Karpas-422 (cell line): ENCODE measurements at places on chromosomes 13 and 19.

DNA sequence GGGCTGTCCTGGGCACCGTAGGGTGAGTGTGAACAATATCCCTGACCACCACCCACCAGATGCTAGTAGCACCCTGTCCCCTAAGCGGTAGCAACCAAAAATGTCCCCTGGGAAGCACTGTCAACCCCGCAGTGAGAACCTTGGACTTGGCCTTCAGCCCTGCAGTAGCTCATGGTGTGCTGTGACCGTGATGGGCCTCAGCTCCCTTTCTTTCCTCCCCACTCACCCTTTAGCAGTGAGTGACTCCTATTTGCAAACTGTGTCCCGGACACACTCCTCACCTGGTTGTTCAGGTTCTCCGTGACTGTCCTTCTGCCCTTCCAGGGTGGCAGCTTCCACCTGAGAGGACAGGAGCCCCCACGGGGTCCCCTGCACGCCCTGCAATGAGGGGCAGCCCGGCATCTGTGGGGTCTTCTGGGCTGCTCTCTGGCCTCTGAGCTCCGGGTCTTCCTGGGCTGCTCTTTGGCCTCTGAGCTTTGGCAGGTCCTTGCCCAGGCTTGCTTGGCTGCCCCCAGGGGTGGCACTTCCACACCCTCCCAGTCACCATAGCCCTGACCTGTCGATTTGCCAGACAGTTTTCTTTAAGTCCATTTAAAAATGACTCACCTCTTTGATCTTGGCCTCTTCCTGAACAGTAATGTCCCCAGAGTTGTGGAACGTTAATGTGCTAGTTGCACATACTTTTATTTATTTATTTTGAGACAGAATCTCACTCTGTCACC, 3.8 kb downstream of the KDM4B start:
- no peak for DNase-seq

DNA sequence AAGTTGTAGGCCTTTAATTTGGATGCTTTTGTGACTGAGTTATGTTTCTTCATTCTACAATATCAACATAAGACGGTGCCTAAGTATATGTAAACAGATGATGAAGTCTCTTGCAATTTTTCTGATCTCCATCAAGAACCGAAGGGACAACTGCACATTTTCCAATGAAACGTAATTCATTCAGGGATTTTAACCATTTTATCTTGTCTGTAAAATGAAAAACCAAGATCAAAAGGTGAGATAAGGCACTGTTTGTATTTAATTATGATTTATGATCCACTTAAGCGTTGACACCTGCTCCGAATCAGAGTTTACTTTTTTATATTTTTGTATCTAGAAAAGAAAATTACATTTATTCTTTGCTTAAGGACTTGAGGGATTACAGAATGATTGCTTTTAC, 556.8 kb upstream of the ARGLU1 start:
- DNase-seq: no peak

GRCh38 chr13:22961835-22962537, 218.8 kb upstream of the SGCG start:
- no peak for DNase-seq

GRCh38 chr13:78020861-78021260, 102.2 kb upstream of the EDNRB start:
- DNase-seq: no peak

- no peak for DNase-seq
Measured at GRCh38 chr13:94664889-94665288, 47.5 kb downstream of the SOX21 start.

GRCh38 chr19:8663920-8664670, 33.7 kb downstream of the NFILZ start:
- DNase-seq: no peak

GRCh38 chr13:50274181-50274580, 258.9 kb downstream of the KCNRG start:
- DNase-seq: no peak

GRCh38 chr19:4229179-4229931, at the start of gene EBI3:
EBI3 (plus strand) TSS chr19:4229523; CDS start chr19:4229551, 28 bp downstream.
- peak; percentile 60 for DNase-seq

- DNase-seq: no peak
Measured at GRCh38 chr13:46355088-46355468, 32.0 kb downstream of the RUBCNL start.

GRCh38 chr13:19845758-19846157, 17.7 kb downstream of the ZMYM5 start:
- no peak for DNase-seq

DNA sequence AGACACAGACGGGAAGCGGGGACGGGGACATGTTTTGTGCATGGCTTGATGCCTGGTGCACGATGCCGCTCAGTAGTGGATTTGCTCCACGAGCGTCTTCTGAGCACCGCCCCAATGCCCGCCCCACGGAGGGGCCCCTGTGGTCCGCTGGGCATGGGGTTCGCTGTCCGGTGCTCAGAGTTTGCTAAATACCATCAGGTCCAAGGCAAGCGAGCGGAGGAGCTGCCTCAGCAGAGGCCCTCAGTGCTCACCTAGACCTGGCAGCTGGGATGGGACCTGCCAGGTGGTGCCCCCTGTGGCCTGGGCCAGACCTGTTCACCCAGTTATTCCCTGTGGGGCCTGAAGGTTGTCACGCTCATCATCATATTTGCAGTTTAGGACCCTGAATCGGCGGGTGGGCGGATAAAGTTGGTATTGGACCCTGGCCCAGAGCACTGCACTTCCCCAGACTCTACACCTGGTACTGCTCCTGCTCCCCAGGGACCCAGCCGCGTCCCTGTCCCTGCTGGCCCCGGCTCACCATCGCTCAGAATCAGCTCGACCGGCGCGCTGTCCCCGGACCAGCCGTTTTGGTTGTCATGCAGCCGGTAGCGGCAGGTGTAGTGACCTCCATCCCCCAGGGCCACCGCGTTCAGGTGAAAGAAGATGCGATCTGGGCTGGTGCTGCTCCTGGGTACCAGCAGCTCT, 2.3 kb downstream of the A1BG start:
- DNase-seq: no peak

- no peak for DNase-seq
Measured at GRCh38 chr13:94427313-94427953, 52.0 kb downstream of the DCT start.

DNA sequence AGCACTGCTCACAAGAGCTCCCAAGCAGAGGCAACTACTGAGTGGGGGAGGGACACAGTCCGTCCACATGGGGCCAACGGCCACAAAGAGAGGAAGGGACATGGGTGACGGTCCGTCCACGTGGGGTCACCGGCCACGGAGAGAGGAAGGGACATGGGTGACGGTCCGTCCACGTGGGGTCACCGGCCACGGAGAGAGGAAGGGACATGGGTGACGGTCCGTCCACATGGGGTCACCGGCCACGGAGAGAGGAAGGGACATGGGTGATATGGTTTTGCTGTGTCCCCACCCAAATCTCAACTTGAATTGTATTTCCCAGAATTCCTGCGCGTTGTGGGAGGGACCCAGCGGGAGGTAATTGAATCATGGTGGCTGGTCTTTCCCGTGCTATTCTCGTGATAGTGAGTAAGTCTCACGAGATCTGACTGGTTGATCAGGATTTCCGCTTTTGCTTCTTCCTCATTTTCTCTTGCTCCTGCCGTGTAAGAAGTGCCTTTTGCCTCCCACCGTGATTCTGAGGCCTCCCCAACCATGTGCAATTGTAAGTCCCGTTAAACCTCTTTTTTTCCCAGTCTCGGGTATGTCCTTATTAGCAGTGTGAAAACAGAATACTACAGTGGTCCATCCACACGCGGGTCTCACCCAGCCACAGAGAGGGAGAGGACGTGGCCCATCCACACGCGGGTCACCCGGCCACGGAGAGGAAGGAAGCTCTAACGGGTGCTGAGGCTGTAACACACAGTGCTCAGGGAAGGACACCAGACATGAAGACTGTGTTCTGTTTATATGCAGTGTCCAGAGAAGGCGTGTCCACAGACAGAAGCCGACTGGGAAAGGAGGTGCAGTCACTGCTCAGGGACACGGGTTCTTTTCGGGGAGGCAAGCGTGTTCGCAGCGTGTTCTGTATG, 48.5 kb downstream of the GAS6 start:
- DNase-seq: peak; percentile 96
